LoVo (cell line): ENCODE measurements at places on chromosomes 2 and 18.
A peak's percentile ranks its signal among the peaks of the same experiment; 100 is the strongest.

GRCh38 chr2:33207151-33207740 is 260.5 kb downstream of the LTBP1 start:
- no peak for DNase-seq

- no peak for DNase-seq
Measured at GRCh38 chr18:54150226-54150625, 74.2 kb downstream of the MBD2 start.

DNA sequence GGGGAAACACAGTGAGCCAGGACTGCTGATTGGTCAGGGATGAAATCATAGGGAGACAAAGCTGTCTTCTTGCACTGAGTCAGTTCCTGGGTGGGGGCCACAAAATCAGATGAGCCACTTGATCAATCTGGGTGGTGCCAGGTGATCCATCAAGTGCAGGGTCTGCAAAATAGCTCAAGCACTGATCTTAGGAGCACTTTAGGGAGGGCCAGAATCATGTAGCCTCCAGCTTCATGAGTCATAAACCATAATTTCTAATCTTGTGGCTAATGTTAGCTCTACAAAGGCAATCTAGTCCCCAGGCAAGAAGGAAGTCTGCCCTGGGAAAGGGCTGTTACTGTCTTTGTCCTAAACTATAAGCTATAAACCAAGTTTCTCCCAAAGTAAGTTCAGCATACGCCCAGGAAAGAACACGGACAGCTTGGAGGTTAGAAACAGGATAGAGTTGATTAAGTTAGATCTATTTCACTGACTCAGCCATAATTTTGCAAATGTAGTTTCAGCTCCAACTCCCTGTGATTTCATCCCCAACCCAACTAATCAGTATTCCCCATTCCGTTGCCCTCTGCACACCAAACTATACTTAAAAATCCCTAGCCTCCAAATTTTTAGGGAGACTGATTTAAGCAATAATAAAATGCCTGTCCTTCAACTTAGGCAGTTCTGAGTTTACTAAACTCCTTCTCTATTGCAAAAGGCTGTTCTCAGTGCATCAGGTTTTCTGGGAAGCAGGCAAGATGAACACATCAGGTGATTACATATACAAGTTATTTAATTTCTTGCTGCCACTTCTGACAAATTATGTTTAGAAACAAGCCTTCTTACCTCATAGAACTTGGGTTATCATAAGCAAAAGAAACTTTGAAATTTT is 226.9 kb upstream of the SPOPL start:
- peak; percentile 64 for DNase-seq

- no peak for DNase-seq
Measured at GRCh38 chr2:158619496-158619895, 162.7 kb downstream of the PKP4 start.

DNA sequence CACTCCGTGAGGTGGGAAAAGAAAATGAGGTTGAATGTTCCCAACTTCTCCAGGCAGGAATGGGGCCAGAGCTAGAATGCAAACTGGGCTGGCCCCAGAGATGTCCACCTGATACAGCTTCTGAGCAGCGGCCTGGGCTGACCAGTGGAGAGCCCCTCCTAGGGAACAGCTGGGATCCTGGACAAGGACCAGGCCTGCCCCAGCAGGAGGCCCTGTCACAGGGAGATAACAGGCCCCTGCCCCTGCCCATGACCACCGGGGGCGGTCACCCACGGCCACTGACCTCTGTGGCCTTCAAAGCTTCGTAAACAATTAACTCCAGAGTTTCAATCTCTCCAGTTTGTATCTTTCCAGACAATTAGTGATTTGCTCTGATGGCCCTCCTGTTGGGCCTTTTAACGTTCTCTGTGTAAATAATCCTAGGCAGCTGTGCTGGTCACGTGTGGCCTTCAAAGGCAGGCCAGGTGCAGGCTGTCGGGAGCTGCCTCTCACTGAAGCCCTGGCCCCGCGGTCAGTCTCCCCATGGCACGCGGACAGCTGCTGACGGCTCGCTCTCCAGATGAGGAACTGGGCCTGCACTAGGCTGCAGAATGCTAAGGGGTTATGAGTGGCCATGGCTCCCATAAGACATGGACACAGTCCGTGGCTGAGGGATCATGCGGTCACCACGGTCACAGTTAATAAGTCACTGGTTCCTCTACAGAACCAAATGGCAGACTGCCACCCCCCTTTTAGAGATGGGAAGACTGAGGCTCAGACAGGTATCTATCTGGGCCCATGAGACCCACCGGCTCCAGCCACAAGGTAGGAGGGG is 9.2 kb downstream of the HS6ST1 start:
- DNase-seq, result no peak

DNA sequence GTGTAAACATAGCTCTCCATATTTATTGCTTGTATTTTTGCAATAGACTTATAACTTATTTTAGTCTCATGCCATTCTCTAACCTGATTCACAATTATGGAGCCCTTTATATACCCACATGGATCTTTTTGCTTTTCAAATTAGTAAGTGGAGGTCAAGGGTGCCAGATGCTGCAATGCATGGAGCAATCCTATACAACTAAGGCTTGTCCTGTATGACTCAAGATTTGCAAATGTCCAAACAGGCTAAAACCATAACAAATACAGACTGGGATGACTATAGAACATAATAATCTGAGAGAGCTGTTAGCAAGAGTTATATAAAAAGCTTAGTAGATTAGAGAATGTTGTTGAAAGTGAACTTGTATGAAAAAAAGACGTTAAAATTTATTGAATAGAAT is 690.4 kb upstream of the NRXN1 start:
- no peak for DNase-seq

- no peak for DNase-seq
Measured at GRCh38 chr18:27662537-27662936, 477.4 kb upstream of the CHST9 start.

GRCh38 chr18:51522338-51522737 is 324.9 kb upstream of the MEX3C start:
- DNase-seq, result no peak

DNA sequence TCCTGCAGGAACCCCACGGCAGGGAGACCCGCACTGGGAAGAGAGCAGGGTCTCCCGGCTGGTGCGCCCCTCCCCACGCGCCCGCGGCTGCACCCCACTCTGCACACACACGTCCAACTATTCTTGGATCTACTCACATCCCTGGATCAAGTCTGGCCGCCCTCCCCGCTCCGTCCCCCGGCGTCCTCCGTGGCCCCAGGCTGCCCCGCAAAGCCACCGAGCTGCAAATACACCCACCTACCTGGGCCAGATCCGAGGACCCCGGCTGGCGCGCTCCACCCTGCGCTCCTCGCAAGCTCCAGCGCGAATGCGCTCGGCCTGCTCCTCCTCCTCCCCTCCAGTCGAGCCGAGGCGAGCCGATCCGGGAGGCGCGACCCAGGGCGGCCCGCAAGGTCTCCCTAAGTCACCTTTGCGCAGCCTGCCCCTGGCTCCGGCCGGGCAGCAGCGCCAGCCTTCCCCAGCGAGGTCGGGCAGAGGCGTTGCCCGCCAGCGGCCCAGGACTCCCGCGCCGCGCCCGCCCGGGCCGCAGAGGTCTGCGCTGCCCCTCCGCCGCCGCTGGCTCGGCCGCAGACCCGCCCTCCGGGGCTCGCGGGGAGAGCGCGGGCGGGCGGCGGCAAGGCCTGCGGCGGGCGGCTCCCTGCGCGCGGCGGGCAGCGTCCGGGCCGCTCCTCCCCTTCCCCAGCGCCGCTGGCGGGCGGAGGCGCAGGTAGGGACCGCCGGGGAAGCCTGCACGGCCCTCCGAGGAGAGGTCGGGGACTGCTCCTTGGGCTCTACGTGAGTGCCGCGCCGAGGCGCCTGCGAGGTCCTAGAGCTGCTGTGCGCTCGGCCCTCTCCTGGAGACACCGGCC is 126.0 kb downstream of the OSBPL1A start:
- DNase-seq, result peak; percentile 77

DNA sequence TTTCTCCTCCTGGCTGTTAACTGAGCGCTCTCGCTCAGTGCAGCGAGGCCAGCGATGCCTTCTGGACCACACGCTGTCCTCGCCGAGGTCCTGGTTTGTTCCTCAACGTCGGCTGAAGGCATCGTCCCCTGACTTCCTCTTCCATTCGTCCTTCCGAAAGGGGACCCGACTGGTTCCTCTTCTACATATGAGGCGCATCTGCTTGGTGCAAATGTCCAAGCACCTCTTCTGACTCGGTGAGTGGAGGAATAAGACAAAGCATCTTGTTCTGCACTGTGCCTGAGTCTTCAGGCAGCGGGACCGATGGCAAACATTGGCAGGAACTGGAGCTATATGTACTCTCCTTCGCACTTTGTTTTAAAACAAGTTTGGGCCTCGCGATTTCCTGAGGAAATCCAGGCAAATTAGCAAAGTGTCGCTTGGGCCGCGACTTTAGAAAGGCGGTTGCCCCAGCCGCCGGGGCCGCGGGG is 621 bp upstream of the KCNS3 start:
- no peak for DNase-seq

DNA sequence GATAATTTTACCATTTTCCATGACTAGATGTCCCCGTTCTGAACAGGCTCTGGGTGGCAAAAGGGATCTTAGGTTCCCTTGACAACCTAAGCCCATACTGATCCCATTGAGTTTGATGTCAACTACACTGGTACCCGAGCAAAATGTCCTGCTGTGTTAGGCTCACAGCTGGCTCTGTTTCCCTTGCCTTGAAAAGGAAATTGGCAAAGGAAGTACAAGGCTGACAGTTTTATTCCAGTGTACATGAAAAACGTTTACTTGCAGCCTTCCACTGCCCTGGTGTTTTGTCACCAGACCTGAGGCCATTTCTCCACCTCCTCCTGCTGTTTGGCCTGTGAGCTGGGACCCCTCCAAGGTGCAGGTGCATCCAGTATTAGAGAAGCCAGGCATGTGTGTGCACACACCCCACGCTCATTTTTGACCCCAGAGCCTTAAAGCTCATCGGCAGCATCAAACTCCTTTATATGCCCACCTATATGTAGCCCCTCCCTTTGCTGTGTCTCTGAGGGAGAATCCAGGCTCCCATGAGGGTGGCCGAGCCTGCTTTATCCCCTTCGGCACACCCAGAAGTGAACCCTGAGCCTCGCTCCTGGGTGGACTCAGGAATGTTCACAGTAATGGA is 171.3 kb downstream of the NDUFA10 start:
- DNase-seq, result no peak

GRCh38 chr2:170236680-170237047 is 58.7 kb downstream of the MYO3B start:
- no peak for DNase-seq
